Activated CD4-positive, alpha-beta T cell treated with anti-CD3 and anti-CD28 coated beads for 36 hours (primary cell): ENCODE measurements at places on chromosomes 7 and 10.

DNA sequence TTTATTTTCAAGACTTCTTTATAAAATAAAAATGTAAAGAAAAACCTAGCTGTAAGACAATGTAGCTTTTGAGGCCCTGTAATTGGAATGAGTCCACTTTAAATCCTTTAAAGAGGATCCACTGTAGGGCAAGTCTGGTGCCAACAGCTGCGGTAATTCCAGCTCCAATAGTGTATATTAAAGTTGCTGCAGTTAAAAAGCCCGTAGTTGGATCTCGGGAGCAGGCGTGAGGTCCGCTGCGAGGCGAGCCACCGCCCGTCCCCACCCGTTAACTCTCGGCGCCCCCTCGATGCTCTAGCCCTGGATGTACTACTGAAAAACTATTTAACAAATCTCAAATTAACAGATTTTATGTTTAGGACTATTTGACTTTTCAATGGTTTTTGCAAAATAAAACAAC, 414.7 kb upstream of the SEMA3C start:
- DNase-seq = no peak

- DNase-seq = no peak
Observed at GRCh38 chr7:43569424-43569823, 13.5 kb upstream of the STK17A start.

DNA sequence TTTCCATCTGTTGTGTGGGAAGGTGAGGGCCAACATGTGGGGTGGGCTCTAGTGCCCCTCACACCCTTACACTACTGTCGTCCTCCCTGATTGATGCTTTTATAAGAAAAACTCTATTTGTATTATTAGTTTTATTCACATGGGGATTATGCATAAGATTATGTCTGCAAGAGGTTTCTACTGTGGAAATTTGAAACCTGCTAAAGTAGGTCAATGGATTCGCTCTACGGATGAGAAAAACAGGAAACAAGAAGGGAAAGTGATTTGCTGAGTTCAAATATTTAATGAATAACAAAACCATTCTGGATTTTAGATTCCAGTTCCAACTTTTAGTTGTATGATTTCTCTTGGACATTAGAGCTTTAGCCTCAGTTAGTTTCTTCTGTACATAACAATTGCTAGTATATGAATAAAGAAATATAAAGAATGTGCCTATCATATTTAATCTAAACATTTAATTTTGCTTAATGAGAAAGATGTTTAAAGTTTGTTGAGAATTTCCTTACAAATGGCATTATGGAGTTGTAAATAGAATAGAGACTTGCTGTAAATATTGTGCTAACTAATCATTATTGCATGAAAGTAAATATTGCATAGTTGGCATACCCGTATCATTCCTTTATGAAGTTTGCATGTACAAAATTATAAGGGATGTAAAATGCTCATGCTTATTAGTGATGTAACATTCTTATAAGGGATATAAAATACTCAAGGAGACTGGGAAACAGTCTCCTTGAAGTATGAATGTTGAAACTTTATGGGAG, 193.8 kb downstream of the THSD7A start:
- DNase-seq = no peak

- no peak for DNase-seq
Observed at GRCh38 chr7:98215561-98216495, 4.6 kb downstream of the BHLHA15 start.

DNA sequence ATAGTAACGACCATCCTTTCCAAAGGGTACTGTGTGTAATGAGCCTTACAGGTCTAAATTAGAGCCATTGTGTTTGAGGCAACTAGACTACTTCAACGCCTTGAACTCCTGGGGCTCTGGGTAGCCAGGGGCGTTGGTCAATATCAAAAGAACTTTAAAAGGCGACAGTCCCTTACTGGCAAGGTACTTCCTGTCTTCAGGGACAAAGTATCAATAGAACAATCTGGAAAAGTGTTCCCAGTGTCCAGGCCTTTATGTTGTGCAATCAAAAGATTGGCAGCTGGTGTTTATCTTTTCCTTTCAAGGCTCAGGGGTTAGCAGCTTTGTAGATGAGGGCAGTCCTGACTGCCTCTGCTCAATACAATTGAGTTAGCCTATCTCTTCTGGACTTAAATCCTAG, 284.3 kb downstream of the PARD3 start:
- DNase-seq = no peak

DNA sequence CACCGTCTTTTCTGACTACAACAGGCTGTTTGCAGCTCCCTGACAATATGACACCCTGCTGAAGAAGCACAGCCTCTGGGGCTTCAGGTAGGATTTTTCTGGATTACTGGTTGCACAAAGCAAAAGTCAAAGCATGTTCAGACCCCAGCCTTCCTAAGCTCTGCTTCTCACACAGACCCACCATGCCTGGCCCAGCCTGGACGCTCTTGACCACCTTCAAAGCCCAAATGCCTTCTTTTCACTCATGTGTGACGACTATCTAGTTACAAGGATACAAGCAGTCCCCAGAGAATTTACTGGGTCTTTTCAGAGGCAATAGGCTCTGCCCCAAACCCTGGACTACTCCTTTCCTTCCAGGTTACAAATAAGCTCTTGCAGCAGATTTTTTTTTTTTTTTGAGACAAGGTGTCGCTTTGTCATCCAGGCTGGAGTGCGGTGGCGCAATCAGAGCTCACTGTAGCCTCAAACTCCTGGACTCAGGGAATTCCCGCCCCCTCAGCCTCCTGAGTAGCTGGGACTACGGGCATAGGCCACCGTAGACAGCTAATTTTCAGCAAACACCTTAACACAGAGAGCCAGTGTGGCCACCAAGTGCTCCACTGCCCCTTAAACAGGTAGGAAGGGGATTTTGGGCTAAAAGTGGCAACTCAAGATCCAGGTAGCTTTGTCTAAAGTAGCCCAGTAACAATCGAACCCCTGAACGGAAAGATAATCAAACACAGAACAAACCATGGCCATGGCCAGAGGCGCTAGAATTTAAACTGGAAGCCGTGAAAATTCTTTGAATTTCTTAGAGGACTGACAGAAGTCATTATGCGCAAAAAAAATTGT, 16.2 kb downstream of the SVIL start:
- DNase-seq = no peak

GRCh38 chr7:141073173-141073640, 657 bp upstream of the TMEM178B start:
- peak; percentile 45 for DNase-seq

- no peak for DNase-seq
Observed at GRCh38 chr10:59995862-59996261, 89.5 kb upstream of the CCDC6 start.

DNA sequence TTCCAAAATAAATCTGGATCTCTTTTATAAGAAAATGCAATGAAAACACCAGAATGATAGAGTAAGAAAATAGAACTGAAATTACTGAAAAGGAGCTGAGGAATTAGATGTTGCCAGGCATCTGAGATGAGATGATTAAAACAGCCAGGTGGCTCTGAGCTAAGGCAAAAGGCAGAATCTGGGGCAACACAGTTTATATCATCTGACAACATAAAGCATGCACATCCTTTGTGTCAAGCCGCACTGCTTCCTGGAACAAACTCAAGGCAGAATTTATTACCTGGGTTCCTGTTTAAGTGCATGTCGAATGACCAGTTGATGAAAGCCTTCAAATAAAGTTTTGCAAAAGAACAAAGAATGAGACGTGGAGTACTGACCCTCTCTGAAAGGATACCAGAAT, 247.0 kb downstream of the SNX10 start:
- DNase-seq = no peak

DNA sequence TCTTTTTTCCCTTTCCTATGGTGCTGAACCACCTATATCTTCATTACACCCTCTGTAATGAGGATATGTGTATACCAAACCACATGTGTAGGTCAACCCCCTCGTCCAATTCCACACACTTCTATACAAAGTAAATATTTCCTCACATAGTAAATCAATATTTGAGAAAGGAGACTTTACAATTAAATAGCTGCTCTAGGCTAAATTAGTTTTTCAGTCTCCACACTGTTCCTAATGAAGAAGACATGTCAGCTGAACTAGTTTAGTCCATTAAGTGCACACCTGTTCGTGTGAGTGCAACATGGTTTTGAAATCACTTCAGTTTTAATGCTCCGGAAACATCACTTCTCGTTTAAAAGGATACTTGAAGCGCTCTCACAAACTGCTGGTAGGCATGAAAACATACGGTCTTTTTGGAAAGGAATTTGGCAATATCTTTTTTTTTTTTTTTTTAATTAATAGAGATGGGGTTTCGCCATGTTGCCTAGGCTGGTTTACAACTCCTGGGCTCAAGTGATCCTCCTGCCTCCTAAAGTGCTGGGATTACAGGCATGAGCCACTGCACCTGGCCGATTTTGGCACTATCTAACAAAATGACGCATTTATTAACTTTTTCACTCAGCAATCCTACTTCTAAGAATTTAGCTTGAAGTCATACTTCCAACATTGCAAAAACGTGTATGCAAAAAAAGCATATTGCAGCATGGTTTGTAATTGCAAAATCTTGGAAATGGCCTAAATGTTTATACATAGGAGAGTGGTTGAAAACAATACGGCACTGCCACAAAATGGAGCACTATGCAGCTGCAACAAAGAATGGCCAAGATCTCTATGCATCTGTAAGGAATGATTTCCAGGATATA, 2.1 kb upstream of the XRCC2 start:
- no peak for DNase-seq

GRCh38 chr7:107122486-107122911, 46.3 kb upstream of the HBP1 start:
- DNase-seq = no peak

DNA sequence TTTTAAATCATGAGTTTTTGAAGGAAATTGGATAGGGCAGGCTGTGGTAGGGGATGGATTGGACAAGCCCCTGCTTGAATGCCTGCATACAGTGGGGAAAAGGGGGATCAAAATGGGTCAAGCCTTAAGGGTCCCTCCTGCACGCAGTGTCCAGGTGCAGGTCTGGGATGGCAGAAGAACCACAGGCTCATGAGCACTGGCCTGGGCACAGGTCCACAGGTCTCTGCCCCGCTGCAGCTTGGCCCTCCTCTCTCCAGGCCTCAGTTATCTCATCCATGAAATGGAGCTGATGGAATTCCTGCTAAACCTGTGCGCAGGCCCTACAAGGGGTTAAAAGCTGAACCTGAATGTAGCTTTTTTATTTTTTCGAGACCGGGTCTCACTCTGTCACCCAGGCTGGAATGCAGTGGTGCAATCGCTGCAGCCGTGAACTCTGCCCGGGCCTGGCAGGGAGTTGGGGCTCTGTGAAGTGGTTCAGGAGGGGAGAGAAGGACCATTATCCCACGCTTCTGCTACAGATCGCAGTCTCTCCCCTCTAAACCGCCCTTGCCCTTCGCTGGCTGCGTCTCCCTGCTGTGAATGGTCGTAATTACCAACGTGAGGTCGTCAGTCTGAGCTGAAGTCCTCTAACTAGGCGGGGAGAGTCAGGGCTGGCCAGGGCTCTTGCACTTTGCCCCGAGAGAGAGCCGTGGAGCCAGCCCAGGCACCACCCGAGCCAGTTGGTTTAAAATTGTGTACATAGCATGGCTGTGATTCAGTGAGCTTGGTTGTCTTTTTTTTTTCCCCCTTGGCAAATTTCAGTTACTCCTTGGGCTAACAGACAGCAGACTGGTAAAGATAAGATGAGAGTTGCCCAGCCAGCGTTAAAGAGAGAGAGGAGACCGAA, 77.5 kb upstream of the GTF2I start:
- DNase-seq = no peak
